ENCODE measurements at places on chromosomes 16 and 17.
A peak's percentile ranks its signal among the peaks of the same experiment; 100 is the strongest.

GRCh38 chr16:80585764-80586163, 45.0 kb downstream of the DYNLRB2 start:
- DNase-seq: no peak

DNA sequence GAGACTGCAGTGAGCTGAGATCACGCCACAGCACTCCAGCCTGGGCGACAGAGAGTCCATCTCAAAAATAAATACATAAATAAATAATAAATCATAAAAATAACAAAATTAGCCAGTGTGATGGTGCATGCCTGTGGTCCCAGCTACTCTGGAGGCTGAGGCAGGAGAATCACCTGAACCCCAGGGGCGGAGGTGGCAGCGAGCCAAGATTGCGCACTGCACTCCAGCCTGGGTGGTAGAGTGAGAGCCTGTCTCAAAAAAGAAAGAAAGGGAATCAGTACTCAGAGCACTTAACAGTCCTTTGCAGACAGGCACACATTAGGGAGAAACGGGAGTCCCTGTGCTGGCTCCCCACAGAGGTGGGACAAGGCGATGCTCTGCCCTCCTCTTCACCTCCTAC, 25.1 kb downstream of the MAPK8IP3 start:
- no peak for DNase-seq

DNA sequence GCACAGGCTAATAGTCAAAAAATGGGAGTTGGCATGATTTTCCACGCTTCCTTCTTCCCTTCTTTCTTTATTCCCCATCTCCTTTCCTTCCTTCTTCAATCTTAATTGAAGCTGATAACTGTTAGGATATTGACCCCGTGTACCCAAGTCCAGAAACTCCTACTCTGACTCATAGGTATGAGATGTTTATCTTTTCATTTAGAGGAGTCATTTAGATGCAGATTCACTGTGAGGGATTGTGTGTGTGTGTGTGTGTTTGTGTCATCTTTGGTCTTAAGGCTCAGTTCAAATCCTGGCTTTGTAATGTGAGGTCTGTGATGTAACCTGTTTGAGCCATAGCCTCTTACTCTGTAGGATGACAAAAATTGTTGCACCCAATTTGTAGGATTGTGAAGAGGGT, 332.0 kb upstream of the MAF start:
- DNase-seq: no peak

GRCh38 chr16:19486051-19486450, 35.8 kb downstream of the GDE1 start:
- no peak for DNase-seq

DNA sequence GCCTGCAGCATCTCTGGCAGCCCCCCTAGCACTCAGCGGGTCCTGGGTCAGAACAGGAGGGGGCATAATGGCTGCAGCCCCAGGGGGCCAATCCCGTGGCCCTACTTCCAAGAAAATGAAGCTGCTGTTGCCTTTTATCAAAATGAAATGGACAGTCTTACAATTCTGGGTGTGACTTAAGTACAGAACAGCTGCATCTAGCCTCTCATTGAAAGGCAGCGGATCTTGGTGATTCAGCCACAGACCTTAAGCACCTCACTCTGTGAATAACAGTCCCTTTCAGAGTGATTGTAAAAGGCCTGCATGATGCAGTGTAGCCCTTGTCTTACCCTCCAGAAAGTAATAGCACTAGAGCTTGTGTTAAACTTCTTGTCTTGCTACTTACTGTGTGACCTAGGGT, 11.5 kb upstream of the UMOD start:
- no peak for DNase-seq

DNA sequence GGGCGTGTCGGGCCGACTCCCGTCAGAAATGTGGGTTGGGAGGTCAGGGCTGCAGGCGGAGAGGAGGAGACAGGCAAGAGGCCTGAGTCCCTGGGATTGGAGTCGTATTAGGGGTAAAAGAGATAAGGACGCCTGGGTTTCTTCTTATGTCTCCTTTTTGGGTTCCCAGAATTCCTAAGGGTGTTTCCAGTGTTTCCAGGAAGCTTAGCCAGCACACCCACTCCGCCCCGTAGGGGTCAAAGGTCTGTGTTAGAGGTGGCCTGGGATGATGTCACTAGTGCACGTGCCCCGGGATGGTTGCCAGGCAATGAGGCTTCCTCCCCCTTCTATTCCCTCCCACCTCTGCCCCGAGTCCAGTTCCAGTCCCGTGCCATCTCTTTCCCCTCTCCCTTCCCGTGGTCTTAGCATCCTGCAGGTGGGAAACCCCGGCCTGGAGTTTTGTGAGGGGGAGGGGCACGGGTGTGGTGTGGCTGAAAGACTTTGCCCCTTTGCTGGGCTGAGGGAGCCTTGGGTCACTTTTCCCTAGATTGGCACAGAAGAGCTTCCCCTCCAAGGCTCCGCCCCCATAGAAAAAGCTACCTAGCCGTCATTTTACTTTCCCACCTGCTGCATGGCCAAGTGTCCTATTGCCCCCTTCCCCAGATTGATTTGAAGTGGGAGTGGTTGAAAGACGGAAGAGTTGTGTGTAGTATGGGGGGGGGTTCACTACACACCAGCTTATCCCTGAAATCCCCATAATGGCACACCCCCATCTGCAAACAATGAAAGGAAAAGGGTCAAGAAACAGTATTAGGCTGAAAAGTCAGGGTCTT, 2.8 kb downstream of the KDM6B start:
- DNase-seq: peak; percentile 70

- DNase-seq: no peak
These were observed 116.5 kb downstream of the ANKFN1 start for GRCh38 chr17:56269556-56270389.

GRCh38 chr17:29837531-29837930, 92.5 kb downstream of the SSH2 start:
- DNase-seq: no peak

DNA sequence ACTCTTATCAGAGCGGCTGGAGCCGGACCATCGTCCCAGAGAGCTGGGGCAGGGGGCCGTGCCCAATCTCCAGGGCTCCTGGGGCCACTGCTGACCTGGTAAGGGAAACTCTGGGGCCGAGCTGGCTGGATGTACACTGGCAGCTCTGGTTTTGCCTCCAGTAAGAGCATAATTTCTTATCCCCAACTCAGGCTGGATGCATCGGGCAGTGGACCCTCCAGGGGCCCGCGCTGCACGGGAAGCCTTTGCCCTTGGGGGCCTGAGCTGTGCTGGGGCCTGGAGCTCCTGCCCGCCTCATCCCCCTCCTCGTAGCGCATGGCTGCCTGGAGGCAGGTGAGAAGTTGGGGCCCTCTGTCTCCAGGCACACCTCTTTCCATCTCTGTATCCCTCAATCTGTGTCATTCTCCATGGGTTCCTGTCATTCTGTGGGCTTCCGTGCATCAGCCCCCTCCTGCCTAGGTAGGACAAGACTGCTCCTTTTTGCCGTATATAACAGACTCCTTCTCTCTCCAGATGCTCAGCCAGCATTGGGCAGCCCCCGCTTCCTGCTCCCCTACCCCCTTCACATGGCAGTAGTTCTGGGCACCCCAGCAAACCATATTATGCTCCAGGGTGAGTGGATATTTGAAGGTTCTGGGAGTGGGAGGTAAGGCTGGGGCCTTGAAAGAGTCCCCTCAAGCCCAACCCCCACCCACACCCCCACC, 9.4 kb upstream of the TMEM88 start:
- DNase-seq: no peak

DNA sequence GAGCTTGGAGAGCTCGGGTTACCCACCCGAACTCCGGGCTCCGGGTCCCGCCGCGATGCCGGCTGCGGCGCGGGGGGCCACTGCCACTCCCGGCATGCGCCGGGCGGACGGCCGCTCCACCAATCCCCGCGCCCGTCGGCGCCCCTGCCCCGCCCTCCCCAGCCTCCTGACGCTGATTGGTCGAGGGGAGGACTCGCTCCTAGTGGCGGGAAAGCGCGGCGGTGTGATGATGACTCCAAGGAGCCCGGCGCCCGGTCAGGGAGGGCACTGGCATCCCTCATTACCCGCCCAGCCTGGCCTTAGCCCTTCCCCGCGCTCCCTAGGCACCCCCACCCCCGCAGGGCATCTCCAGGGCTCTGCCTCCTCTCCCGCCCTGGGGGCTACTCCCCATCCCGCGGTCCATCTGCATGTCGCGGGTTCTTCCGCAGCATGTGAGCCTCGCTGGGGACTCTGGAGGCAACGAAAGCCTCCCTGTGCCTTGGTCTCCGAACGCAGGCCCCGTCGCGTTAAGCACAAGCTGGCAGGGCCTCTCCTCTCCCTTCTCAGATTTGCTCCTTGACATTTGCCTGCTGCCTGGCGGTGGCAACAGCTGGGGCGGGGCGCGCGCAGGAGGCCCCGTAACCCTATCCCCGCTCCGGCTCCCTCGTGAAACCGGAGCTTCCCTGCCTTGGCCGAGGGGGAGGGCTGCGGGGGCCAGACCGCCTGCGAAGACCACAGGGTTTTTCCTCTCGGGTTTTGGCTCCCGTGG, 1.7 kb downstream of the ATP2A1 start:
- DNase-seq: peak; percentile 80

DNA sequence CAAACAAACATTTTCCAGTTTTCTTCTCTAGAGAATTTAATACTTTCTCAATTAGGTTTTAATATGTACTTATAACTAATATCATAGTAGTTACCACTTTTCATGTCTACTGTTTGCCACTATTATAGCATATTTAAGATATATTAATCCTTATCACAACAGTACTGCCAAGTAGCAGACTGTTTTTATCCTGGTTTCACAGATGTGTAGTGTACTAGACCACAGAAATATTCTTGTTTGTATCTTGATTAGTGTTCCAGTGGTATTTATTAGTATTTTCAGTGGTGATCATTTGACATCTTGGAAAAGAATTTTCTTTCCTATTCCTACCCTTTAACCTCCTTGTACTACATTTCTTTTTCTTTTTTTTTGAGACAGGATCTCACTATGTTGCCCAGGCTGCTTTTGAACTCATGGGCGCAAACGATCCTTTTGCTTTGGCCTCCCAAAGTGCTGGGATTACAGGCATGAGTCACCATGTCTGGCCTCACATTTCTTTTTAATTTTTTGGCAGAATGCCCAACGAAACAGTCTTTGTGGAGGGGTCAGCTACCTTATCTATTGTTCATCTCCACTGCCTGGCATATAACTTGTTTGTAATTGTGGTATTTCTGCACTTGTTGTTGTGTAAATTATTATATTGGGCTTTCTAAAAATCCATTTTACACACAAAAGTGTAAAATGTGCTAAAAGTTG, 27.2 kb downstream of the MAP2K4 start:
- DNase-seq: no peak

DNA sequence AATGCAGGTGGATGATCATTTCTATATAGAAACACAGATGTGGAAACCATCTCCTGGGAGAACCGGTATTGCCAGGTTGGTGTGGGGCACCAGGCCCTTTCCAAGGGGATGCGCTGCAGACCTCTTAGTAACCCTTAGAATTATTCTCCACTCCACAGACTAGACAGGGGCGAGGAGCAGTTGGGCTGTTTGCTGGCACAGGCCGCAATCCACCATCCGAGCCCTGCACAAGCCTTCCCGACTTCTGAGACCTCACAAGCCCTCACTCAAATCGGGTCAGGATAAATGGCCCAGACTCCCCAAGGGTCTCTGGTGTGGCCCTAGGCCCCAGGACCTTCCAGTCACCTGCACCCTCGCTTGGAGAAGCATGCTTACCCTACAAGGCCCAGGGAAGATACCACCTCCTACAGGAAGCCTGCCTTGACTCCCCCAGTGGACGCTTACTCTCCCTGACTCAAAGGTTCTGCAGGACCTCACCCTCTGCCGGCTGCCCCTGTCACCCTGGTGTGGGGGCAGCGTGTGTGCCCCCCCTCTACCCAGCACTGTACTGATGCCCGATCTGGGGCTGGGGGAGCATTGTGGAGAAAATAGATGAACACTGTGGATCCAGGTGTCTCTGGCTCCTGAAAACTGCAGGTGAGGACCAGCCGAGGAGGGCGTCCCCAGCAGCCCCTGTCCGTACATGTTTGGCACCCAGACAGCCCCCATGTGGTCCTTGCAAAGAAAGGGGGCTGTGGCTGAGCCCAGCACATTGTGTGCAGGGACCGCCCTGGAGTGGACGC, 49.8 kb upstream of the ACSF3 start:
- DNase-seq: no peak

- no peak for DNase-seq
These were observed 285.4 kb upstream of the PMFBP1 start for GRCh38 chr16:72457243-72457940.

- no peak for DNase-seq
These were observed 244.3 kb upstream of the CDH8 start for GRCh38 chr16:62280506-62280905.

- DNase-seq: no peak
These were observed 13.5 kb downstream of the CEP295NL start for GRCh38 chr17:78889531-78889930.

Data from T-helper 22 cell (primary cell).